Activated CD4-positive, alpha-beta T cell treated with anti-CD3 and anti-CD28 coated beads for 36 hours (primary cell): ENCODE measurements at places on chromosomes 2 and 18. TPM values are rescaled to one million over a fixed set of nuclear protein-coding genes. Genes with fewer than 3 reads are reported as not detected.
A peak's percentile ranks its signal among the peaks of the same experiment; 100 is the strongest.

Gene ZSWIM2
- total RNA-seq: not detected

DNA sequence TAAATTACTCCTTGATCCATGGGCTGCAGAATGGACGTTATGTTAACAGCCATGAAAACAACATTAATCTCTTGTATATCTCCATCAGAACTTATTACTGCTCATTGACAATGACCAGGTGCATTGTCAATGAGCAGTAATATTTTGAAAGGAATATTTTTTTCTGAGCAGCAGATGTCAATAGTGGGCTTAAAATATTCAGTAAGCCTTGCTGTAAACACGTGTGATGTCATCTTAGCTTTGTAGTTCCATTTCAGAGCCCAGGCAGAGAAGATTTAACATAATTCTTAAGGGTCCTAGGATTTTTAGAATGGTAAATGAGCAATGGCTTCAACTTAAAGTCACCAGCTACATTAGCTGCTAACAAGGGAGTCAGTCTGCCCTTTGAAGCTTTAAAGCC, 26.6 kb downstream of the CFAP210 start:
- H3K36me3 ChIP-seq: no peaks in the 10 kb centered on the region
- DNase-seq: no peak
- H3K27ac ChIP-seq: no peak overlapping the region
- no peak overlapping the region for H3K4me3 ChIP-seq
- no peaks in the 10 kb centered on the region for H3K27me3 ChIP-seq
- H3K4me1 ChIP-seq: no peaks in the 10 kb centered on the region

DNA sequence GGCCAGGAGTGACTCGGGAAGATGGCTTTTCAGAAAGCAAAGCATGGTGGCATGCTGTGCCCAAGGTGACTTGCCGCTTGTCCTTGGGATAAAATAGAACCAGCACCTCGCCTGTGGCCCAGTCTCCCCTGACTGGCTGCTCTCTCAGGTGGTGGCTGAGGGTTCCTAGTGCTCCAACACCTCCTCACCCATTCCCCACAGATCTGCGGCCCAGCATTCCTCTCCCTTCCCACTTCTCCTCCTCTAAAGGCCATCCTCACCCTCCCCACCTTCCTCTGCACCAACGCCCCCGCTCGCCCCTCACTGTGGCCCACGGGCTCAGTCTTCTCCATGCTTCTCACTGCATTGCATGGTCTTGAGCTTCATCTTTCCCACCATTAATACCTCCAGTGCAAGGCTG, 132.4 kb downstream of the PXDN start:
- H3K36me3 ChIP-seq: no peaks in the 10 kb centered on the region
- no peak overlapping the region for H3K4me3 ChIP-seq
- no peaks in the 10 kb centered on the region for H3K4me1 ChIP-seq
- H3K27me3 ChIP-seq: peaks cover 10% of the 10 kb centered on the region
- DNase-seq: no peak

Gene AKAIN1
- not detected for total RNA-seq

GRCh38 chr2:128091726-128092080, 703 bp downstream of the UGGT1 start:
- peak overlapping the region; percentile 93 for H3K27ac ChIP-seq
- peak; percentile 25 for DNase-seq
- H3K27me3 ChIP-seq: no peaks in the 10 kb centered on the region
- H3K4me1 ChIP-seq: peaks cover 48% of the 10 kb centered on the region
- H3K36me3 ChIP-seq: peaks cover 11% of the 10 kb centered on the region
